Activated CD4-positive, alpha-beta T cell treated with anti-CD3 and anti-CD28 coated beads for 36 hours (primary cell): ENCODE measurements at places on chromosomes 7 and 10. TPM values are rescaled to one million over a fixed set of nuclear protein-coding genes. Genes with fewer than 3 reads are reported as not detected.
A peak's percentile ranks its signal among the peaks of the same experiment; 100 is the strongest.

DNA sequence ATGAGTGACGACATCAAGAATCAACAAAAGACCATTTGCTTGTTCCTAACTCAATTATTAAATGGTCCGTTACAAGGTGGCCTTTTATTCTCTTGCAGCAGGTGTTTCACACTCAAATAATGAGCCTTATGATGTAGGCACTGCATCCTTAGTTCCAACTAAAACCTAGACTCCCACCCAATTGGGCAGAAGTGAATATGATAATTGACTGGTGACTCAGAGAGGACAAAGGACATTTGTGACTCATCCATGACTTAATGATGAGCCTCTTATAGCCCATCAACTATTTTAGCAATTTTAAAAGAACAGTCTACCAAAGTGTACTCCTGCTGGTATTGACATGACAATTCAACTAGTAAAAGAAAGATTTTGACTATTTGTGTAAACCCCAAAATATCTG is 1027.8 kb upstream of the PHF14 start:
- no peaks in the 10 kb centered on the region for H3K27me3 ChIP-seq
- H3K27ac ChIP-seq: no peak overlapping the region
- no peaks in the 10 kb centered on the region for H3K4me1 ChIP-seq
- H3K4me3 ChIP-seq: no peak overlapping the region

- H3K27ac ChIP-seq: peak overlapping the region; percentile 70
- H3K4me1 ChIP-seq: peaks cover 8% of the 10 kb centered on the region
- DNase-seq: peak; percentile 43
- H3K36me3 ChIP-seq: no peaks in the 10 kb centered on the region
- H3K27me3 ChIP-seq: no peaks in the 10 kb centered on the region
Measured at GRCh38 chr7:27661811-27662489, 733 bp downstream of the HIBADH start.

GRCh38 chr7:24290004-24290641 is 6.1 kb downstream of the NPY start:
- H3K4me1 ChIP-seq: peaks cover 10% of the 10 kb centered on the region
- H3K4me3 ChIP-seq: no peak overlapping the region
- DNase-seq: peak; percentile 81

DNA sequence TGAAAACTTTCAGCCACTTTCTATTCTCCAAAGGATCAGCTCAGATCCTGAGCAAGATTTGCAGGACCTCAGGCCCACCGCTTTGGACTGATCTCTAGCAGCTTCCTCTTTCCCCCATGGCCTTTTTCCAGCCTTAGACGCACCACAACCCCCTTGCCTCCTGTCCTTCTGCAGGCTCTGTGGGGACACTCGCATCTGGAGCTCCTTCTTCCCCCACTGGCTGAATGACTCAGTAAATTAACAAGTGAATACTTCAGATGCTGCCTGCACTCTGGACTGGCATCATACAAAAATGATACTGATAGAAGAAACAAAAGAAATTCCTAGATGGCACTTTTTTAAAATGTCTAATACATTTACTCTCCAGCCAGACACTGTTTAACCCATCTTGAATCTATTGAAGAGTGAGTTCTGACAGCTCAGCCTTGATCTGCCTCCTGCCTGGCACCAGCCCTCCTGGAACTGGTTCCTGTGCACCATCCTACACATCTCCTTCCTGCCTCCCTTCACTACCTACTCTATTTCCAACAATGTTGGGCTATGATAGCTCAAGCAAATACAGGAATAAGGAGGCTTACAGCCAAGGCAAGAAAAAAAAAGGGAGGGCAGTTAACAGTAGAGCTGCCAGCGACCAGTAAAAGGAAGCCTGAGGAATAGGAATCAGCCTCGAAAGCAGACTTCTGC is 3.3 kb downstream of the FRMPD2 start:
- no peak overlapping the region for H3K4me3 ChIP-seq
- H3K36me3 ChIP-seq: no peaks in the 10 kb centered on the region
- no peak overlapping the region for H3K27ac ChIP-seq
- peaks cover 2% of the 10 kb centered on the region for H3K4me1 ChIP-seq
- DNase-seq: no peak

DNA sequence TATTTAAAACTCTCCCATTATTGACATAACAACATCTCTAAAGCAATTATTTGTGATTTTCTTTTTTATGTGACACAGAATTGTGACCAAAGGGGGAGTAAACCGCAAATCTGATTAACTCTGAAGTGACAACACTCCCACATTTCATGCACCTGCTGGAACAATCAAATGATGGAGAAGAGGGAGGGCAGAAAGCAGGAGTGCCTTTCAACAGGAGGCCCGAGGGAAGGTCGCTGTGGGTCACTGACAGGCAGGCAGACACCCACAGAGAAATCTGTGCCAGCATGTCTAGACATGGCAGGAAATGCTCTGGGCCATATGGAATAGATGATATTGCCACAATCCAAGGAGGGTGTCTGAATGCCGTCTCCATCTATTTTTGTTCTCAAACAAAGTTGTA is 247.3 kb downstream of the DOCK4 start:
- H3K27me3 ChIP-seq: no peaks in the 10 kb centered on the region
- H3K4me3 ChIP-seq: no peak overlapping the region
- H3K4me1 ChIP-seq: no peaks in the 10 kb centered on the region
- DNase-seq: no peak
- H3K27ac ChIP-seq: no peak overlapping the region
- no peaks in the 10 kb centered on the region for H3K36me3 ChIP-seq

GRCh38 chr7:115352375-115352774 is 430.5 kb downstream of the MDFIC start:
- H3K27ac ChIP-seq: no peak overlapping the region
- DNase-seq: no peak
- H3K4me3 ChIP-seq: no peak overlapping the region
- peaks cover 6% of the 10 kb centered on the region for H3K27me3 ChIP-seq
- H3K4me1 ChIP-seq: no peaks in the 10 kb centered on the region

DNA sequence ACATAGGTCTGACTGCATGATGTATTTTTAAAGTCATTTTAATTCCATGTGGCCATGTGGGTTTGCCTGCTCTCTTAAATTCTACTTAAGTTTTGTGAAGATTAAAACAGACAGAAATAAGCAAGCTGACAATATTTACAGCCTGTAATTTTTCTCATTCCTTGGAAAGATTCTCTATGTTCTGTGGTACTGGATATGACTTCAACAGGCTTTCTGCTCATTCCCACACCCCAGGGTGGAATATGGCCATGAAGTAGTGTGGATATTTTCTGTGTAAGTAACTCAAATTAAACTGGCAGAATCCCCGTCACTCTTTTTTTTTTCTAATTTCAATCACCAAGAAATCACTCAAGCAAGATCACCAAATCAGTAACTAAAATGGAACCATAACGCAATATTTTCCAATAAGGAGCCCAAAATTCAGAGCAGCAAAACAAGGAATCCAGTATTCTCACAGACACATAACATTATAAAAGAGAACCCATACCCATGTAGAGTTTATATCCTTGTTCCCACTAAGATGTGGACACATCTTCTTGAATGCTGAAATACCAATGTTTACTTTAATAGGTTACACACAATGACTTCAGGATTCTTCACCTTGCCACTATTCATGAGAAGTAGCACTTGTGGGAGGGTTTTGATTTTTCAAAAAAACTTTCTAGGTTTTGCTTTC is 5.7 kb downstream of the HOXA5 start:
- peaks cover 36% of the 10 kb centered on the region for H3K27me3 ChIP-seq
- no peak for DNase-seq
- no peak overlapping the region for H3K27ac ChIP-seq
- H3K4me3 ChIP-seq: no peak overlapping the region
- H3K4me1 ChIP-seq: peaks cover 19% of the 10 kb centered on the region
- H3K36me3 ChIP-seq: no peaks in the 10 kb centered on the region

- H3K36me3 ChIP-seq: no peaks in the 10 kb centered on the region
- peaks cover 44% of the 10 kb centered on the region for H3K4me1 ChIP-seq
- peak overlapping the region; percentile 22 for H3K27ac ChIP-seq
- no peak overlapping the region for H3K4me3 ChIP-seq
- no peak for DNase-seq
Measured at GRCh38 chr10:69220507-69220906, 375 bp downstream of the HKDC1 start.

DNA sequence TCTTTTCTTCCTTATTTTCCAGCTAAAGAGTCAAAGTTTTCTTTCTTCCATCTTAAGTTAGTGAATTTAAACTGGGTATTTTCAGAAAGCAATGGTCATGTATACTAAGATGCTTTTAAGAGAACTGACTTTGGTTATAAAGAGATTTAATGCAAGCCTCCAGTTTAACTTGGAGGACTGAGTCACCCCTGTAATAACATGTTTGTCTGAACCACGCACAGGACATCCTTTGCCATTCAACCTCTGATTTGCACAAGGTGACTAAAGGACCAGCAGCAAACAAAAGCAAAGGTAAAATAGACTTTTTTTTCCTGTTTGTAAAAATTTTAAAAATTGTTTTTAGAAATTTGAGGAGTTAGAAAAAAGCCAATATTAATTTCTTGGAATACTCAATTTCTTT is 2.9 kb downstream of the HYAL4 start:
- H3K27me3 ChIP-seq: peaks cover 11% of the 10 kb centered on the region
- no peak overlapping the region for H3K4me3 ChIP-seq
- no peak overlapping the region for H3K27ac ChIP-seq
- no peaks in the 10 kb centered on the region for H3K4me1 ChIP-seq

GRCh38 chr7:55493408-55493807 is 78.9 kb downstream of the VOPP1 start:
- H3K27ac ChIP-seq: no peak overlapping the region
- DNase-seq: peak; percentile 42
- peaks cover 55% of the 10 kb centered on the region for H3K36me3 ChIP-seq
- H3K4me3 ChIP-seq: no peak overlapping the region
- no peaks in the 10 kb centered on the region for H3K27me3 ChIP-seq

DNA sequence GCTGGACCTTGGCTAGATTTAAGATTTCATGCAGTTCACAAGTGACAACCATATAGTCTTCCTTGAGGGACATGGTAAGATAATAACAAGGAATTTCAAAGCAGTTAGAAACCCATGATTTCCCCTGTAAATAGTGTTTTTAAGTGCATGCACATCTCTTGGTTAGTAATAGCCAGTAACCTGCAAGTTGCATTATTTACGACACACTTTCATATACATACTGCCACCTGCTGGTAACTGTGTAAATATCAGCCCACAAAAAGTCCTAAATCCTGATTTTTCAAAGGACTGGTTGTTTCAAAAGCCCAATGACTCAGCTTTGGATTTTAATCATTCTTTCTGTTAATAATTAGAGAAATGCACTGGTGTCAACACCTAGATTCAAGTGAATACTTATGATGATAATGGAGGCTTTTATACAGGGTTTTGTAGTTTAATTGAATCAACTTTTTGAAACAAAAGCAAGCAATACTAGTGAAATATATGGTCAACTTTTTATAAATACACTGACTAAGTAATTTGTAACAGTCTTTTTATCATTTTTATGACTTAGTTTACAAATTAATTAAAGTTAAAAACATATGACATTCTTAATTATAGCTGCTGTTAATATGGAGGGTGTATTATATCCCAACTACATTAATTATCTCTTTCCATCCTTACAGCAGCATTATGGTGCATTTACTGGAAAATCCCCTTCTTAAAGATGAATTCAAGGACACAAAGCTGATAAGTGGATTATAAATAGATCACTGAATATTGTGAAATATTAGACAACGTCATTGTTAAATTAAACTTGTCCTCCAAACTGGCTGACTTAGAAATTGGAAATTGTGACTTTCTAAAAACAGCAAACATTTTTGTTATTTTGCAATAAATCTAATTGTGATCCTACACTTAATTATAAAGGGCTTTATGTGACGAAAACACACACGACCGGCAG is 367.7 kb upstream of the SEMA3D start:
- no peaks in the 10 kb centered on the region for H3K4me1 ChIP-seq
- no peak overlapping the region for H3K4me3 ChIP-seq
- peak; percentile 5 for DNase-seq

GRCh38 chr7:48088559-48089045 is 463 bp upstream of the UPP1 start:
- no peaks in the 10 kb centered on the region for H3K27me3 ChIP-seq
- no peak for DNase-seq
- peak overlapping the region; percentile 96 for H3K27ac ChIP-seq
- peaks cover 67% of the 10 kb centered on the region for H3K4me1 ChIP-seq
- H3K4me3 ChIP-seq: peak overlapping the region; percentile 81
- peaks cover 33% of the 10 kb centered on the region for H3K36me3 ChIP-seq

GRCh38 chr10:71134732-71135211 is 77.6 kb upstream of the UNC5B start:
- H3K27me3 ChIP-seq: peaks cover 6% of the 10 kb centered on the region
- no peak overlapping the region for H3K4me3 ChIP-seq
- no peaks in the 10 kb centered on the region for H3K36me3 ChIP-seq
- H3K27ac ChIP-seq: no peak overlapping the region
- H3K4me1 ChIP-seq: no peaks in the 10 kb centered on the region

GRCh38 chr7:83769407-83769806 is 120.5 kb upstream of the SEMA3E start:
- DNase-seq: no peak
- H3K4me1 ChIP-seq: no peaks in the 10 kb centered on the region
- no peak overlapping the region for H3K27ac ChIP-seq
- no peak overlapping the region for H3K4me3 ChIP-seq
- H3K36me3 ChIP-seq: no peaks in the 10 kb centered on the region
- H3K27me3 ChIP-seq: no peaks in the 10 kb centered on the region

- no peaks in the 10 kb centered on the region for H3K4me1 ChIP-seq
- DNase-seq: no peak
- no peaks in the 10 kb centered on the region for H3K27me3 ChIP-seq
- no peak overlapping the region for H3K4me3 ChIP-seq
- no peak overlapping the region for H3K27ac ChIP-seq
Measured at GRCh38 chr10:106436123-106436715, 728.3 kb downstream of the SORCS1 start.

- no peak overlapping the region for H3K4me3 ChIP-seq
- H3K4me1 ChIP-seq: no peaks in the 10 kb centered on the region
- no peaks in the 10 kb centered on the region for H3K36me3 ChIP-seq
- DNase-seq: no peak
Measured at GRCh38 chr7:54689394-54690049, 69.5 kb downstream of the SEC61G start.

The TBXAS1 gene
- total RNA-seq: 3.6 TPM

The CCDC7 gene
- total RNA-seq: 9.0 TPM

The GIMAP2 gene
- 30.0 TPM for total RNA-seq

The UCN3 gene
- total RNA-seq: not detected

The UNC5B gene
- total RNA-seq: 0.05 TPM

The MEOX2 gene
- total RNA-seq: not detected

The FKBP6 gene
- not detected for total RNA-seq

The FZD1 gene
- total RNA-seq: 0.47 TPM

The C10orf143 gene
- total RNA-seq: 4.0 TPM

The SEC24C gene
- 84.6 TPM for total RNA-seq
